ENCODE measurements at places on chromosomes 4 and X.

DNA sequence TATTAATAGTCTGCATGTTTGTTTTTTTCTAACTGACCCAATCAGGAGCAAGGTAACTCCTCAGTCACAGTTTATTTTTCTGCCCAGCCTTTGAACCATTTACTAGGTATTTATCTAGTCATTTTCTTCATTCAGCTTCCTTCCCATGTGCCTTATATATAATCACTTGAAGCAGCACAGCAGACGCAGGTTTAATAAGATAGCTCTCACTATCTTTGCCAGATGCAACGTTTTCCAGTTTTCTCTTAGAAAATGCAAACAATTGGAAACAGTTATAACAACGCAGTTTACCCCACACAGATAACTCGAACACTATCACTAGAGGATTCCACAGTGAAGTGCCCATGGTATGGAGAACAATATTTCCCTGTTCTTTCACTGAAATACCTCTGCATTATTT, 56.4 kb upstream of the NFKB1 start:
- DNase-seq, result no peak

- no peak for DNase-seq
Measured at GRCh38 chr4:6325788-6326290, 56.2 kb downstream of the WFS1 start.

DNA sequence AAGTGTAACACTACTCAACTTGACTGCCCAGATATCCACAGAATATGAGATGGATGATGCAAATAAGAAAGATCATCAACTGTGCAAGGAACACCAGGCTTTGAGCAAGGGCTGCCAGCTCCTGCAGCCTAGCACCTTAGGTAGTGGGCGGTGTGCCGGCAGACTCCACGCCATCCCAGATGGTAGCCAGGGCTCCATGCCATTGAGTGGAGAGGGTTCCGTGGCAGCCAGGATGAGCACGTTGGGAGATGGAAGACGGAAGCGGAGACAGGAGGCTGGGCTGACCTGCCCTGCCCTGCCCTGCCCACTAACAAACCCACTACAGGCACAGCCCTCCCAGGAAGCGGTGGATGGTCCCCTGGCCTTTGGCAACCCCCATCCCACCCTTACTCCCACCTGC, 51.9 kb downstream of the TMPRSS11F start:
- DNase-seq, result no peak

GRCh38 chr4:89492581-89493071, 185.0 kb upstream of the GPRIN3 start:
- DNase-seq, result no peak

DNA sequence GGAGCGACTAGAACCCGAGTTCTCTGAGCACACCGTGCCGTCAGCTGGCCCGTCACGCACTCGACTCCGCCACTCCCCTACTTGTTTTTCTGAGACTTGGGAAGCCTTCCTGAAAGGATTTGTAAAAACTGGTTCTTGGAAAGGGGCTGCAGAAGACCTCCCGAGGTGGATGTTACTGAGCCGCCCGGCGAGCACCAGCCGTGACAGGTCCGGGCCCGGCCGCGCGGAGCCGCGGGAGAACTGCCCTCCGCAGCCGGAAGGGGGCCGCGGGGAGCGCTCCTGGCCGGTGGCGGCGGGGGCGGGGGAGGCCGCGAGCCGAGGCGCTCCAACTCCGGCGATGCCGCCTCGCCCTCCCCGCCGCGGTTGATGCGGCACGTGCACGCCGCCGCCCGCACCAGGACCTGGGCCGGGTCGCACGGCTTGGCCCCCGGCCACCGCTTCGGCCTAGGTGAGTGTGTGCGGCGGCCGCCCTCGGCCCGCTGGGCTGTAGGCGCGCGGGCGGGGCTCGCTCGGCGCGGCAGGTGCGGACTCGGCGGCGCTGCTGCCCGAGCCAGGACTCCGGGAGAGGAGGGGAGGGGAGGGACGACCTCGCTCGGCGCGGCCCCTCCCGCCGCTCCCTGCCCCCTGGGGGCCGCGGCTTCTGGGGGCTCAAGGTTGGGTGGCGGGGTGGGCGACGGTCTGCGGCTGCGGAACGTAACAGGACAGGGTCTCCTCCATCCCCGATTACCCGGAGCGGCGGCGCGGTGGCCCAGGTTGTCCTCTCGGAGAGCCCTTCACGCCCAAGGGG, 1.7 kb downstream of the SPRY1 start:
- peak; percentile 54 for DNase-seq

GRCh38 chrX:154490021-154490413, 412 bp downstream of the SLC10A3 start:
- peak; percentile 27 for DNase-seq

GRCh38 chrX:112470551-112470950, 209.2 kb downstream of the LHFPL1 start:
- DNase-seq, result no peak

DNA sequence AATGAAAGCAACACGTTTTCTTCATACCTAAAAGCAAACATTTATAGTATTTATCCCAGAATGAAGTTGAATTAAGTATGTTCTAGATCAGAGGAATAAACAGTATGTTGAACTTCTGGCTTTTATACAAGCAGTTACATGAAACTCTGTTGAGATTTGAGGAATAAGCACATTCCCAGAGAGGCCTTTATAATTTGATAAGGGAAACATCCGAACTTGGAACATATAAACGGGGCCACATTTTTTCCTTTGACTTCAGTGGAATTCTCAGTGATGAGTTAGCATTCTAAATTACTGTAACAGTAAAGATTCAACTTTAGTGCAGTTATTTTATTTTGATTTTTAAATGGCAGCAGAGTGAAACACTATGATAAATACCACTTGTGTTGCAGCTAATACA, 119.5 kb downstream of the GLRA3 start:
- no peak for DNase-seq

DNA sequence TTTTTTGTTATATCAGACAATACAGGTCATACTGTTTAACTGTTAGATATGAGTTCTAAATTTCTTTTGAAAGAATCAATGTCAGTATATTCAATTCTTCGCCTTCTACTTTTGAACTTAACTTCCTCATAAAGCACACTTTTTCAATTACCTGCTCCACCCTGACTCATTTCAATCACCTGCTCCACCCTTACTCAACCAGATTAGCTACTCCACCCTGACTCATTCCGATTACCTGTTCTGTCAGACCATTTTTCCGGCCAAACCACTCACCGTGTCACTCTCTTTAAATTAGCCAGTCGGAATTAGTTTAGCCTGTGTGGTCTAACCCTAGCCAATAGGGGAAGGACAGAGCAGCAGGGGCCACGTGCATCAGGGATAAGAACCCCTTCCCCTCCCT, 751.8 kb upstream of the POU3F4 start:
- DNase-seq, result no peak

DNA sequence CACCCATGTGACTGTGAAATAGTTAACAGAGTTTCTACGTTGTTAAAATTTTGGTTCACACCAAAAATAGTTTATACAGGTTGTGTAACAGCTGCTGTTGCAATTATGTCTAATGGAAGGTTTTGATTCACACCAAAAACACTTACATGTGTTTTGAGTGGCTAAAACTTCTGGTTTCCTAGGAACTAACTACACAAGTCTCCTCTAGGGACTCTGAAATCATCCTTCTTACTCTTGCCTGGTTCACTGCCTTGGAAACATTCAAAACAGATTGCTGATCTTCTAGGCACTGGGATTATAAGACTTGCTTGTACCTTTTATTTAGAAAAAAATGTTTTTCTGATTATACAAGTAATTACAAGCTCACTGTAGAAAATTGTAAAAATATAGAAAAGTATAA, 14.9 kb upstream of the MORC4 start:
- no peak for DNase-seq

- DNase-seq, result no peak
Measured at GRCh38 chr4:40940317-40940741, 190.6 kb downstream of the NSUN7 start.

GRCh38 chrX:53481093-53481492, 46.9 kb upstream of the HSD17B10 start:
- DNase-seq, result peak; percentile 8

GRCh38 chrX:13750812-13751211, 16.3 kb downstream of the OFD1 start:
- DNase-seq, result peak; percentile 24

- DNase-seq, result no peak
Measured at GRCh38 chrX:39067866-39068265, 266.6 kb downstream of the MID1IP1 start.

- DNase-seq, result no peak
Measured at GRCh38 chr4:98516042-98516440, 142.4 kb downstream of the TSPAN5 start.

GRCh38 chr4:109910256-109910655, 2.4 kb upstream of the EGF start:
- no peak for DNase-seq

GRCh38 chr4:14303856-14304255, 676.3 kb upstream of the BOD1L1 start:
- DNase-seq, result no peak

DNA sequence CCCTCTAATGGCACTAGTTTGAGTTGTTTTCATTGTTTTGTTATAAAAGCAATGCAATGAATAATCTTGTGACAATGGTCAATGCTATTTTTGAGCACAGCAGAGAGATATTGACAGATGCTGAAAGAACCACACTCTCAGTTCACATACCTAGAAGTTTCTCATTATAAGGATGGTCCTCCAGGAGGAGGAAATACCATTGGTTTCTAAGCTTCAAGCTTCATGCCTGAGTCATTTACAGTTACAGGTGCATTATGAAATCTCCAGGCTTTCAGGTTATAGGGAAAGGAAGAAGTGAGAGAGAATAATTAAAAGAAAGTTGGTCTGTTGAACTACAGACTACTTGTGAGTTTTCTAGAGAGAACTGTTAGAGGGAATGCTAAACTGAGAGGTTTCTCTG, 75.3 kb downstream of the PWWP3B start:
- no peak for DNase-seq

- no peak for DNase-seq
Measured at GRCh38 chr4:26035921-26036320, 121.9 kb downstream of the SMIM20 start.

Measured in activated CD4-positive, alpha-beta T cell treated with anti-CD3 and anti-CD28 coated beads, Interleukin-2, Interleukin-4, amounts not matched to agents 100 ng/mL and 50 ng/mL, durations not matched to agents 16 hours and 8 hours (primary cell).